ENCODE measurements at places on chromosomes 7 and 10.
A peak's percentile ranks its signal among the peaks of the same experiment; 100 is the strongest.

DNA sequence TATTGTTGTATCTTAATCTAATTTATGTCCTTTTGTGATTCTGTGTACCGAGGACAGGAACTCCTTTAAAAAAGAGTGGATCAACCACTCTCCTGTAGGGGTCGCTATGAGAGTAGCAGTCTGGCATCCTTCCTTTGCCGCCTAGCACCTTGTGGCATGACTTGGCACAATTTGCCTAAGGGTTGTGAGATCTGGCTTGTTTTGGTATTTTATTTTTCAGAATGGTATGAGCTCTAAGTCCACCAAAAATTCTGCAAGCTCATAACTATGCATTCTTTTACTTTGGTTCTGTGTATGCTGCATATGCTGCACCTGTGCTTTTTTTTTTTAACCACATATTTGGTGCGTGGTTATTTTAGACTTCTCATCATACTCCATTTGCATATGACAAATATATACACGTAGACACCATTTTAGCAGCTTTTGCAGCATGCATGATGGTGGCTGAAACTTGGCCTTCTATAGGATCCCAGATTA, 112.8 kb downstream of the CDK14 start:
- peak; percentile 48 for DNase-seq

GRCh38 chr7:94178230-94178629, 174.1 kb upstream of the BET1 start:
- DNase-seq: peak; percentile 17

GRCh38 chr10:35495521-35496119, 109.5 kb upstream of the GJD4 start:
- no peak for DNase-seq

GRCh38 chr7:4273566-4274230, 408.4 kb upstream of the FOXK1 start:
- no peak for DNase-seq

- DNase-seq: no peak
Observed at GRCh38 chr7:139715194-139715815, 62.5 kb downstream of the HIPK2 start.

DNA sequence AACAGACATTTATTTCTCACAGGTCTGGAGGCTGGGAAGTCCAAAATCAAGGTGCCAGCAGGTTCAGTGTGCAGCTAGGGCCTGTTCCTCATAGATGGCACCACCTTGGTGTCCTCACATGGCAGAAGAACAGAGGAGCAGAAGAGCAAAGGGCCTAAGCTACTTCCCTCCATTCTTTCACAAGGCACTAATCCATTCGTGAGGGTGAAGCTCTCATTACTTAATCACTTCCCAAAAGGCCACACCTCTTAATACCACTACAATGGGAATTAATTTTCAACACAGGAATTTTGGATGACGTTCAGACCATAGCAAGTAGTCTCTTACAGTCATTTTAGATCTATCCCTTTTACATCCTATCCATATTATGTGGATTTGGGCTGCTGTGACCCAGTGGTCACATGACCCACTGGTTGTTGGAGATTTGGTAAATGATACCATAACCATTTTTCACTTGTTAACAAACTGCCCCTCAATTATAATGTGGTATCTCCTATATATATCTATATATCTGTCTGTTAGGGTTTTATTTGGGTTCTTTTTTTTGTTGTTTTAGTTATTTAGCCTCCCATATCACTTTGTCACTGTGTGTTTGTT, 63.4 kb downstream of the BBS9 start:
- DNase-seq: no peak

- DNase-seq: no peak
Observed at GRCh38 chr7:152587366-152587765, 88.6 kb downstream of the XRCC2 start.

DNA sequence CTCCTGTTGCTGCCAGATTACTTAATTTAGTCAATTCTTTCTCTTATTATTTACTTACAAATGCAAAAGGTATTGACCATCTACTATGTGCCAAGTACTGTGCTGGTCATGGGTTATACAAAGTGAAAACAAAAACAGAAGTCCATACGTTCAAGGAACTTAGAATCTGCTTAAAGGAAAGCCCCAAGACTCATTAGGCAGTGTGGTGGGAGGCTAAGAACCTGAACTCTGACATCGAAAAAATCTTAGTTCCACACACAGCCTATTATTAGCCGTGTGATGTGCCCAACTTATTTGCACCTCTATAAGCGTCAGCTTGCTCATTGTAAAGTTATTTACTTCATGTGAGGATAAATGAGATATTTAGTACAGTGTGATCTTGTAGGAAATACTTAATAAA, 227.4 kb upstream of the SORCS1 start:
- no peak for DNase-seq

- DNase-seq: no peak
Observed at GRCh38 chr7:84110400-84110799, 84.2 kb downstream of the SEMA3A start.

GRCh38 chr10:79222186-79222585, 125.1 kb upstream of the PPIF start:
- no peak for DNase-seq

- no peak for DNase-seq
Observed at GRCh38 chr10:680146-680545, 9.3 kb downstream of the DIP2C start.

DNA sequence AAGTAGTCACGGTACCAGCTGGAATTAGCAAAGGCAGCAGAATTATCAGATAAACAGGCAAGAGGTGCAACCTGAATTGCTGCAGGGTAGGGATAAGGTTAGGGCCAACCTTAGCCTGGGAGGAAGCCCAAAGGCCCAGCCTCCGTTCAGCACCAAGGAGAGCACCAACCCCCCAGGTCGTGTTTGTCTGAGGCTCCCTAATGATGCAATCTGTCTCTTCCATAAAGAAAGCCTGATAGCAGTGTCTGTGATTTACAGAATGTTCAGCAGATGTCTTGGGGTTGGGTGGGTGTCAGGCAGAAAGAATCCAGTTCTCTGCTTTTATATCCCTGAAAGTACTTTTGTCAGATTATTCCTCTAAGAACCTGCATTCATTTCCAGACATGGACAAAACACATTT, 328.4 kb upstream of the AOAH start:
- DNase-seq: no peak

DNA sequence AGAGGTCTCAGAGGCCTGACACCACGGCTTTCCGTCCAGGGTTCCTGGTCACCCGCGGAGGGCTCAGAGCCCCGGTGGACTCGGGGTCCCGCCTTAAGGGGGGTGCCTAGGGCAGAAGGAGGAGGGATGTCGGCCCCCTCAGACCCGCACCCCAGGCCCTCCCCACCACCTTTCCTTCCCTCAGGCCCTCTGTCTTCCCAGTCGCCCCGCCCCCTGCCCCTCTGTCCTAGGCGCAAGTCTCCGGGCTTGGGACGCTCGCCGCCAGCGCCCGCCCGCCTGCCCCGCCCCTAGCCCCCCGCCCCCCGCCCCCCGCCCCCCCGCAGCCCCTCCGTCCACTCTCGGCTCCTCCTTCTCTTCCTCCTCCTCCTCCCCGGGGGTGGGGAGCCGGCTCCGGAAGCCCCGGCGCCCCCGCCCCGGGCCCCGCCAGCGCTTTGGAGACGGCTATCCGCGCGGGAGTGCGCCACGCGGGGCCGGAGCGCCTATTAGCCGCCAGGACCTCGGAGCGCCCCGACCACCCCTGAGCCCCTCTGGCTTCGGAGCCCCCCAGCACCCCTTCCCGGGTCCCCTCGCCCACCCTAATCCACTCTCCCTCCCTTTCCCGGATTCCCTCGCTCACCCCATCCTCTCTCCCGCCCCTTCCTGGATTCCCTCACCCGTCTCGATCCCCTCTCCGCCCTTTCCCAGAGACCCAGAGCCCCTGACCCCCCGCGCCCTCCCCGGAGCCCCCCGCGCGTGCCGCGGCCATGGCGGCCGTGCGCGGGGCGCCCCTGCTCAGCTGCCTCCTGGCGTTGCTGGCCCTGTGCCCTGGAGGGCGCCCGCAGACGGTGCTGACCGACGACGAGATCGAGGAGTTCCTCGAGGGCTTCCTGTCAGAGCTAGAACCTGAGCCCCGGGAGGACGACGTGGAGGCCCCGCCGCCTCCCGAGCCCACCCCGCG, at the start of gene AEBP1:
TSS of gene AEBP1 (plus strand) at position 423 of the 937 bp plus-strand sequence. CDS start at position 744, 321 bp downstream.
- DNase-seq: no peak

GRCh38 chr7:158228986-158229385, 358.6 kb downstream of the PTPRN2 start:
- DNase-seq: no peak

GRCh38 chr10:124166431-124167125, 73.2 kb upstream of the CHST15 start:
- no peak for DNase-seq

DNA sequence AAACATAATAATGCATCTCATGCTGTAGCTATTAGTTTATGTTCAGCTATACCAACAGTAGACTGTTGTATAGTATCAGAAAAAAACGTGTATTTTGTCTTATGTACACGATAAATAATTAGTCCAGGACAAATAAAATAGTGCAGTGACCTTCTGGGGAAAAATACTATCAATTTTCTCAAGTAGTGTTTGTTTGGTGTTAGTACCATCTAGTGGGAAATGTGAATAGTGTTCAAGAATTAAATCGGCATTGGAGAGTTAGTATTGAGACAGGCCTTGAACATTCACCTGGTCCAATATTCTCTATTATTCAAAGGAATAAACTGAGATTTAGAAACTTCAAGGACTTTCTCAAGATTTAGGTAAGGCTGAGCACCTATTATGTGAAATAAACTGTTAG, 21.7 kb upstream of the OR2A5 start:
- no peak for DNase-seq

- no peak for DNase-seq
Observed at GRCh38 chr7:22952306-22953015, 61.5 kb downstream of the HYCC1 start.

GRCh38 chr7:128265906-128266300, 24.8 kb downstream of the LEP start:
- no peak for DNase-seq

DNA sequence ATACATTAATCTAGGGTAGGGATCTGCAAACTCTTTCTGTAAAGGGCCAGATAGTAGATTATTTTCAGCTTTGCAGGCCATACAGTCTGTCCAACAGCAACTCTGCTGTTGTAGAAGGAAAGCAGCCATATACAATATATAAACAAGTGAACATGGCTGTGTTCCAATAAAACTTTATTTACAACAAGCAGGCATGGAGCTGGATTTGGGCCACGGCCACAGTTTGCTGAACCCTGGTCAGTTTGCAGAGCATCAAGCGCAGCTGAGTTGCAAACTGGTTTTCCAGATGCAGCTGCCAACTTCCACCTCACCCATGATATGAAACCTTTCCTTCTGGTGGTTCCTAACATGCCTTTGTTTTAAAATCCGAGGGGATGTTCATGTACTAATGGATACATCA, 310.4 kb upstream of the NFE2L3 start:
- no peak for DNase-seq

DNA sequence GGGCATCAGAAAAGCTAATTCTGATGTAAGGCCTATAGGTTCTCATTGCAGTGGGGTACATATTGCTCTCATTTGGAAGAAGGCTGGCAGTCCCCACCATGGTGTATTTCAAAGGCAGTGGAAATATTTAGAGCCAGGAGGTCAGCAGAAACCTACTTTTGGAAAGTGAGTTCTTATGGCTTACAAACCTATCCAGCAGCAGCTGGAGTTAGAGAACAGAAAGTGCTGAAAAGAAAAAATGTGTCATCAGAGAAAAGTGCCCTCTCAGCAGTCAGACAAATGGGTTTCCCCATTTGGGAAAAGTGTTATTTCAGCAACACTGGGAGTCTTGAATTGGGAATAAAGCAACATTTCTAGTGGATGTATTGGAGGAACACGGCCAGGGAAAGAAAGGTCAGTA, 105.7 kb upstream of the IGFBP3 start:
- DNase-seq: no peak

DNA sequence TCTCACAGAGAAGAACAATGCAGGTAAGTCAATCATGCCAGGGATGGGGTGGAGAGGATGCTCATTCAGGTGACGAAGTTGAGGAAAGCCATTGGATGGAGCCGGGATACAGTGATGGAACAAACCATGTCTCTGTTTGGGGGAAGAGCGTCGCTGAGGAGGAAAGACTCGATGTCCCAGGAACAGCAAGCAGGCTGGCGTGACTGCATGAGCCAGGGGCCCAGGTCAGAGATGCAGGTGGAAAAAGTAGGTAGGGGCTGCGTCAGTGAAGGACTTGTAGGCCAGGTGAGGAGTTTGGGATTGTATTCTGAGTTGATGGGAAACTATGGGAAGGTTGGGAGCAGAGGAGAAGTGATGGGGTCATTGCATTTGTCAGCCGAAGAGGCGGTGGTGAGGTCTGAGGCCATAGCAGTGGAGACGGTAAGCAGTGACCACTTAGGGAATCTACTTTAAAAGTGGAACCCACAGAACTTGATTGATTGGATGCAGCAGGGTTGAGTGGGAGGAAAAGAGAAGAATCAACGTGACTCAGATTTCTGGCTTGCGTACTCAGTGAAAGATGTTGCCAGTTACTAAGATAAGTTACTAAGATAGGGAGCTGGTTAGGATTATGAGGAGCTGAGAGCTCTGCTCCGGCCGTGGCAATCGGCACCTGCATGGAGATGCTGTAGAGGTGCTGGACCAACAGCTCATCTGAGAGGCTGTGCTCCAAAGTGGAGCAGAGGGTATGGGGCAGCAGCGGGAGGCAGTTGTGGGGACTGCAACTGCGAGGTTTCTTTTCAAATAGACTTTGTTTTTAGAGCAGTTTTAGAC, 12.5 kb upstream of the IL2RA start:
- no peak for DNase-seq

DNA sequence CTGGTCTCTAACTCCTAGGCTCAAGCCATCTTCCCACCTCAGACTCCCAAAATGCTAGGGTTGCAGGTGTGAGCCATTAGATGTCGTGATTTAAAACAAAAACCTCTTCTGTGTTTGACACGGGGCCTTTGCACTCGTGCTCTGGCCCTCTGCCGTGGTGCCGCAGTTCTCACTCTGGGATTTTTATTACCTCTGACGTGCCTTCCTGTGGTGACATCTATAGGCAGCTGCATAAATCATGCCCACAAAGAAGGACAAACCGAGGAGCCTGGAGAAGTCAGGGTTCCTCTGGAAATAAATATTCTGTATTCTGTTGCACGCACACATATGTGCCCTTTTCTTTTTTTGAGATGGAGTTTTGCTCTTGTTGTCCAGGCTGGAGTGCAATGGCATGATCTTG, 25.9 kb upstream of the OCM start:
- no peak for DNase-seq

DNA sequence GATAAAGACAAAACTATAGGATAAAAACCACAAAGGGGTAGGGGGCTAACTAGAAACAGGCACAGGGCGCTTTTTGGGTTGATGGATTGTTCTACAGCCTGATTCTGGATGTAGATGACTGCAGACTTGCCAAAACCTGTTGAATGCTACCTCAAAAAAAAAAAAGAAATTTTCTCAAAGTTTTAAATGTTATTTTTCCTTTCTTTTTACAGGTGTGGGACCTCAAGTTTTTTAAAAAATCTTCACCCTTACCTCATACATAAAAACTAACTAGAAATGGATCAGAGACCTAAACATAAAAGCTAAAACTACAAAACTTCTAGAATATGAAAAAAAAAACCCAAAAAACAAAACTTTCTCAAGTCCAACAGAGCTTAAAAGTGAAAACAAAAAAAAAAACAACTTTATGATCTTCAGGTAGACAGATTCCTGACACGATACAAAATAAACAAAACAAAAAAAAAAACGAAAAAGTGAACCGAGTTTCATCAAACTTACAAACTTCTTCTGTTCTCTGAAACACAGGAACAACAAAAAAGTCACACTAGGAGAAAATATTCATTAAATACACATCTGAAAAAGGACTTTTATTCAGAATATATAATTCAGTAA, 14.9 kb downstream of the RHEB start:
- DNase-seq: no peak

GRCh38 chr7:44321796-44322195, 3.6 kb downstream of the CAMK2B start:
- DNase-seq: no peak

GRCh38 chr10:114340816-114341215, 63.5 kb downstream of the AFAP1L2 start:
- no peak for DNase-seq

- no peak for DNase-seq
Observed at GRCh38 chr10:73934074-73934473, 23.1 kb downstream of the PLAU start.

Measured in NK-92 treated with Interleukin-12 subunit alpha and Interleukin-12 subunit beta, amount 100 ng/mL, for 24 hours (cell line).